NCI-H524 (cell line): ENCODE measurements at places on chromosomes 5 and 9.

GRCh38 chr9:131233556-131233955, 42.8 kb downstream of the FAM78A start:
- DNase-seq: no peak

- no peak for DNase-seq
Measured at GRCh38 chr5:54728588-54728915, 211.0 kb downstream of the SNX18 start.

DNA sequence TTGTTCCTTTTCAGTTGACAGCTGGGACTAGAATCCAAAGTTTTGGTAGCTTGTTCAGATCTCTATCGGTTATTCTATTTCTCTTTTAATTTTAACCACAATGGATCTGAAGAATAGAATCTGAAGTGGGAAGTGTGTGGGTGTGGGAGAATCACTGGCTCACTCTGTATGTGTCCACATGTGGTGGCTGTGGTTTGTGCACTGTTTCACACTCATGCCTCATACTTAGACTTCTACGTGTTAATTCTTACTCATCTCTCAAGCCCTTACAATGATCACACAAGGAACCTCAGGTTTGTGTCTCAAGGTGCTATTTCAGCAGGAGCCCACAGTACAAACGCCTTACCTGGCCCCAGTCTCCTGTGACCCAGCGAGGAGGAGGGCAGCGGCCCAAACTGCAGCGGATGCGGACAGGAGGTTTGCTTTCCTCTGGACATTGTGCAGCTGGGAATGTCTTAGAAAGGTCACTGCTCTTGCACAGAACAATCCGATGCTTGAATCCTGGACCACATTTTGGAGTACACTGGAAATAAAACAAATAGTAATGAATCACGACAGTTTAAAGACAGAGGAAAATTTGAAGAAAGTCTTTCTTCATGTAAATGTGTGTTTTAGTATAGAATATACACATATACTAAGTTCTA, 309.1 kb downstream of the ADAMTS6 start:
- DNase-seq: no peak

DNA sequence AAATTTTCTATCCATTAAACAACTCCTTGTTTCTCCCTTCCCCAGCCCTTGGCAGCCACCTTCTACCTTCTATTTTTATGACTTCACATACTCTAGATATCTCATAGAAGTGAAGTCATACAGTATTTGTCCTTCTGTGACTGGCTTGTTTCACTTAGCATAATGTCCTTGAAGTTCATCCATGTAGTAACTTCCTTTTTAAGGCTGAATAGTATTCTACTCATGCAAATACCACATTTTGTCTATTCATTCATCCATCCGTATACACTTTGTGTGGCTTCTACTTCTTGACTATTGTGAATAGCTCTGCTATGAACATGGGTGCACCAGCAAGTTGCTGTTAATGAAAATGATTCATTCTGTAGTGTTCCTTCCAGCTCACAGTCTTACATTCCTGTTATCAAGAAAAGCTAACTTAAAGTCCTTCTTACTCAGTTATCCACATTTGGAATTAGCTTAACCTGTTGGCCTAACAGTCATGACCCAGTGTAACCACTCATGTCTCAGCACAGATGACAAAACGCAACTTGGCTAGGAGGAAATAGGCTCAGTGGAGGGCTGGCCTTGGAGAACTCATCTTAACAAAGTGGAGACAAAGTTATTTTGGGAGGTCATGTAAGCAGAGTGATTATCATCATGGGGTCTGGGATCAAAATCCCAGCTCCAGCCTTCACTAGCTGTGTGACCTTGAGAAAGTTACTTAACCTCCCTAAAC, 129.7 kb upstream of the MAP3K1 start:
- no peak for DNase-seq

DNA sequence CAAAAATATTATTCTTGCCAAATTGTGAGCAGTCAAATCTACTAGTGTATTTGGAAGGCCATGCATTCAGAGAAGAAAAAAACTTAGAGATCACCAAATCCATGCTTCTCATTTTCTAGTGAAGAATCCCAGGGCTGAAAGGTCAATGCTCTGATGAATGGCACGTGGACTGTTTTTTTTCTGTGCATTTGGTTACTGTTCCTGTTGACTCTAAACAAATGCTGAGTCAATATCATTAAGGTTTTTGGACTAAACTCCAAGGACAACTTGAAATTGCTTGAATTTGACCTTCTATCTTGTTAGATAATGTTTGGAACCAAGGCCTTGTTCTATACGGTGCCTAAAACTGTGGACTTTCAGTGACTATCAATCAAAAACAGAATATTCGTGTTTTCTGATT, 142.2 kb downstream of the OSTF1 start:
- DNase-seq: no peak

GRCh38 chr9:37947977-37948376, 44.0 kb upstream of the SLC25A51 start:
- DNase-seq: no peak

GRCh38 chr9:94799578-94800264, 73.2 kb downstream of the AOPEP start:
- DNase-seq: no peak

DNA sequence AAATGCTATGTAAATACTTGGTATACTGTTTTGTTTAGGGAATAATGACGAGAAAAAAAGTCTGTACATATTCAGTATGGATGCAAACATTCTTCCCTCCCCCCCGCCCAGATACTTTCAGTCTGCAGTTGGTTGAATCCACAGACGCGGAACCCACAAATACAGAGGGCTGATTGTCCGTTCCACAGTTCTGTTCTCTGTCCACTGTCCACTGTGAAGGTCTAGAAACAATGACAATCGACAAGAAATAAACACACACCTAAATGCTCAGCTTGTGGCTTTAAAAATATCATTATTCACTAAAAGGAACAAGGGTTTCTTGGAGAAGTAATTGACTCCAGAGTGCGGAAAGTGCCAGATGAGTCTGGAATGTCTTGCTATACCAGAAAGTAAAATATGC, 109.1 kb downstream of the TMEM161B start:
- no peak for DNase-seq

GRCh38 chr9:107584186-107584585, 94.6 kb upstream of the KLF4 start:
- DNase-seq: no peak

- DNase-seq: no peak
Measured at GRCh38 chr5:1724822-1725602, 74.6 kb downstream of the MRPL36 start.

- DNase-seq: no peak
Measured at GRCh38 chr5:43514025-43514424, 923 bp downstream of the C5orf34 start.

DNA sequence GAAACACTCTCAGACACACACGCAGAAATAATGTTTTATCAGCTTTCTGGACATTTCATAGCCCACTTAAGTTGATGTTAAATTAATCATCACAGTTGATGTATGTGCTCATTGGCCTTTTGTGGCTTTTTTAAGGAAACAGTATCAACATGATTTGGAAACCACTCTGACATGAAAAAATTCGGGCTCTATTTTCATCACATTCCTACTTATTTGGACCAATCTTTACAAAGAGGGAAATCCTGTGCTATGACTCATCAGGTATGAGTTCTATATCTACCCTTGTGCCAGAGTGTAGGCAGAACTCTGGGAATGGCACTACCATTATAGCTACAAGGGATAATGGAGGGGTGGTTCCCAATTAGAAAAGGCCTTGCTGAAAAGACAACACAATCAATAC, 388.4 kb upstream of the PTGER4 start:
- DNase-seq: no peak

- peak; percentile 93 for DNase-seq
Measured at GRCh38 chr5:141564216-141564692, 54.5 kb downstream of the DIAPH1 start.

GRCh38 chr9:90896231-90896630, 94.6 kb downstream of the SYK start:
- DNase-seq: no peak

DNA sequence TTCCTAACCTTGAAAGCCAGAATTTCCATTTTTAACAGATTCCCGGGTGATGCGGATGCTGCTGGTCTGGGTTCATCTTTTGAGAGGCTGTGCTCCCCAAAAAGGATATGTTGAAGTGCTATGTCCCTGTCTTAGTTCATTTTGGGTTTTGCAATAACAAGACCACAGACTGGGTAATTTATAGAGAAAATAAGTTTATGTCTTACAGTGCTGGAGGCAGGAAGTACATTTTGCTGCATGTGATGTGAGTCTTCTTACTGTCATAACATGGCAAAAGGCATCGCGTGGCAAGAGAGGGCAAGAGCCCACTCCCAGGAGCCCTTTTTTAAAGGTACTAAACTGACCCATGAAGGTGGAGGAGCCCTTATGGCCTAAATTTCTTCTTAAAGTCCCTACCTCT, 114.1 kb downstream of the DAPK1 start:
- DNase-seq: no peak
